ENCODE measurements at places on chromosomes 1 and 21.

DNA sequence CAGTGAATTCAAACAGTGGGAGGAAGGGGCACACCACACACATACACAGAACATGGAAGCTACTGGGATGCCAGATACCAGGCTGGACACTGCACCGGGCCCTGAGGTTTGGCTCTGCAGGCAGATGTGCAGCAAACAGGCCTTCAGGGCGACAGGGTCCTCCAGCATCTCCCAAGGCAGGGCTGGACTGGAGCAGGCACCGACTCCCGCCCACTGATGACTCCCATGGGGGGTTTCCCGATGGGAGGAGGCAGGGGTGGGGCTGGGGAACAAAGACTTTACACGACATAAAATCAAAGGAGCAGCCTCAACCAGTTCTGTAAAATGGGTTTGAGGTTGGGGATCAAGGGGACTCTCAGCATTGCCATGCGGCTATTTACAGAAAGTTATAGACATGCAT lies 118.1 kb downstream of the SYT2 start:
- no peak for DNase-seq

DNA sequence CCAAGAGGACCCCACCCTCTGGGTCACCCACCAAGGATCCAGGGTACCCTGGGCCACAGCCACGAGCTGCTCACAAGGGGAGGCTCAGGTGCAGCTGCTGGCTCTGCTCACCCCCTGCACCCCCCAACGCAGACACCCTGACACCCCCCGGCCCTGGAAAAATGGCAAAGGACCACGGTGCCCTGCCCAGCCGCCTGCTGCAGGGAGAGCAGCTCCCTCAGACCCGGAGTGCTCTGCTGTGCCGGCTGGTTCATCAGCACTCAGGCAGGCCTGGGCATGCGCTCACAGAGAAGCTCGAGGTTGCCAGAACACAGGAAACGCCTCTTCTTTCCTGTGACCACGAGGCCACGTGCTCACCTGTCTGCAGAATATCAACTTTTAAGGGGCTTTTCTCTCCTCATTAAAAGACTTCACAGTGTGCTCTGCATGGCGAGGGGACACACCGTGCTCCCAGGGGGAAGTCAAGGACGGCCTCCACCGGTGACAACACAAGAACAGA lies 4.3 kb upstream of the C1QTNF12 start:
- no peak for DNase-seq

DNA sequence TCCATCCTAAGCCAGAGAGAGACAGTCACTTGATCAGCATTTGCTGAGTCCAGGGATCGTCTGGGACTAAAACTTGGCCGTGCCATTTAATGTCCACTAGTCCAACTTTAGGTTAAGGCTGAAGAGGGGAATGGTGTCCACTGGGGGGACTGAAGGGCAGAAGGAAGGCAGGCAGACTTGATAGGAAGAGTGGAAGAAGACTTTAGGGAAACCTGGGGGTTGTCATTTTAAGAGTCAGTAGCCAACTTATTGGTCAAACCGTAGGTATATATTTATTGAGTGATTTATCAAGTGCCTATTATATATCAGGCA lies 1.3 kb upstream of the LMOD1 start:
- DNase-seq, result no peak

- DNase-seq, result no peak
These were observed 290.6 kb downstream of the DPYD start for GRCh38 chr1:97630281-97630680.

- DNase-seq, result no peak
These were observed 38.9 kb upstream of the MRPS6 start for GRCh38 chr21:34034369-34035014.

GRCh38 chr1:67557696-67558448 lies 127.1 kb upstream of the GADD45A start:
- DNase-seq, result no peak

- DNase-seq, result no peak
These were observed 4.5 kb downstream of the PLA2G2A start for GRCh38 chr1:19974822-19975416.

DNA sequence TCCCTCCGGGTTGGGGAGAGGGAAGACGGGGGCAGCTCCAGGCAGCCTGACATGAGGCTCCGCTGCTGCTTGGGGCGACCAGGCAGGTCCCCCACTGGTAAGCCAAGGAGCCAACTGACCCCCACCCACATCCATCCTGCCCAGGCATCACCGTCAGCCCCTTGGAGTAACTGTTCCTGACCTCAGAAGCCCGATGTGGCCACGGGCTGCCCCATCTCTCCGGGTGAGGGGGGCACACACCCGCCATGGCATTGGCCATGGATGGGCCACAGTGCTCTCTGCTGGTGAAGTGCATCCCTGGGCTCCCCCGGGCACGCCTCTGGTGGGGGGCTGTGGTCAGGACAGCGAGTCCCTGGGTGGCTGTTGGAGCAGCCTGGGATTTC lies 100.0 kb downstream of the CRYAA start:
- DNase-seq, result no peak

- no peak for DNase-seq
These were observed 514.5 kb downstream of the NPHP4 start for GRCh38 chr1:5477716-5478115.

- DNase-seq, result peak; percentile 20
These were observed 70.3 kb downstream of the PIK3CD start for GRCh38 chr1:9721606-9722377.

GRCh38 chr1:199545780-199546179 lies 481.7 kb upstream of the NR5A2 start:
- no peak for DNase-seq

DNA sequence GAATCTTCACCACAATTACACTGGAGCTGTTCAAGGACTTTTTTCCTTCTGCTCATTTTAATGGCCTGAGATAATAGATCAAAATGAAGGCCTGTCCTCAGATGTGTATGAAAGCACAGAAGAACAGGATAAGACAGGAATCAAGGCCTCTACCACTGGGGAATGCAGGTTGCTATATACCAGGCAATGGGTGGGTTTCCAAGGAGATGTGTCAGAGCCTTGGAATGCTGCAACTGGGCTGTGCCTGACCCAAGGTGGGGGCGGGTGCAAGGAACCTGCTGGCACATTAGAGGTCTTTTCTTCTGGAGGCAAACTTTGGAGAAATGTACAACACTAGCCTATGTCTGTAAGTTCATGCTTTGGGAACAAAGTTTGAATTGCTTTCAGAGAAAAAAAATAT lies 21.7 kb upstream of the LAMC2 start:
- no peak for DNase-seq

GRCh38 chr1:63643517-63643916 lies 50.3 kb downstream of the PGM1 start:
- DNase-seq, result no peak

GRCh38 chr1:38994196-38994595 lies 3.1 kb downstream of the AKIRIN1 start:
- no peak for DNase-seq

GRCh38 chr1:182786223-182786994 lies 3.2 kb upstream of the NPL start:
- DNase-seq, result peak; percentile 22

DNA sequence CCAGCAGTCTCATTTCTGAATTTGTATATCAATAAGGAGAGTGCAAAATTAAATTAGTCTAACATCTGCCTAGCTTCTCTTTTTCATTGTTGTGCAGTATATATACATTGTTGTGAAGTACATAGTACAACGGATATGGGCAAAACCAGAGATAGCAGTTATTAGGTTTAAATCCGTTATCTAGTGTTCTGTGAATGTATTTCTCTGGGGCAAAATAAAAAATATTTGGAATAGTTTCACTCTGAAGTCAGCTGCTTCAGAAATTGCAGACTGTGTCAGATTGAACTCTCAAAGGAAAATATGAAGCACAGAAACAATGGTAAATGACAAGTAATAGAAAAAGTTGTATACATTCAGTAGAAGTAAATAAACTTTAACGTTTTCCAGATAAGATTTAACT lies 836.5 kb upstream of the CXADR start:
- no peak for DNase-seq

GRCh38 chr1:180896161-180896560 lies 16.5 kb upstream of the KIAA1614 start:
- DNase-seq, result no peak

- DNase-seq, result no peak
These were observed 86.3 kb upstream of the VANGL1 start for GRCh38 chr1:115555446-115555845.

- DNase-seq, result no peak
These were observed 214.9 kb downstream of the TOMM20 start for GRCh38 chr1:234913771-234914170.

DNA sequence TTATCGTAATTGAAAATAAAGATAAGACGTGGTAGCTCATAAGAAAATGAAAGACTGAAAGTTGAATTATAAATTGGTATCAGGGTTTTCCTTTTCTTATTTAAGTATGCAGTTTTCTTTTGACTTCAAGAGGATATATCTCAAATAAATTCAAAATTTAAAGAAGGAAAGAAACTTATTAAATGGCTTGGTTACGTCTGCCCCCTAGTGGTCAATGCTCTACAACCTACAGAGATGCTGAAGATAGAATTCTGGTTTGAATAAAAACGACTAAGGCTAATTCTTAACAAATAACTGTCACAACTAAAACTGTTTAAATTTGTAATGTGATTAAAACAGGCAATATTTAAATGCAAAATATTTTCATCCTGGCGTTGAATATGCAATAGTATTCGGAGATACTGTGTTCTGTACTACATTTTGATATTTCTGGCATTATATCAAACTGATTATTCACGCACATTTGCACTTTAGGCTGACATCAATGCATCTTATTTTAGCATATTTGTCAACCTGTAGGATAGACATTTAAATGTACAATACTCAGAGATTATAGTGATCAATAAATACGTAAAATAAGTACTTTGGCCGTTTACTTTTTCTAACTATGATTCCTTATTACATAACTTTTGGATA lies 26.8 kb downstream of the IFI44 start:
- DNase-seq, result peak; percentile 9

DNA sequence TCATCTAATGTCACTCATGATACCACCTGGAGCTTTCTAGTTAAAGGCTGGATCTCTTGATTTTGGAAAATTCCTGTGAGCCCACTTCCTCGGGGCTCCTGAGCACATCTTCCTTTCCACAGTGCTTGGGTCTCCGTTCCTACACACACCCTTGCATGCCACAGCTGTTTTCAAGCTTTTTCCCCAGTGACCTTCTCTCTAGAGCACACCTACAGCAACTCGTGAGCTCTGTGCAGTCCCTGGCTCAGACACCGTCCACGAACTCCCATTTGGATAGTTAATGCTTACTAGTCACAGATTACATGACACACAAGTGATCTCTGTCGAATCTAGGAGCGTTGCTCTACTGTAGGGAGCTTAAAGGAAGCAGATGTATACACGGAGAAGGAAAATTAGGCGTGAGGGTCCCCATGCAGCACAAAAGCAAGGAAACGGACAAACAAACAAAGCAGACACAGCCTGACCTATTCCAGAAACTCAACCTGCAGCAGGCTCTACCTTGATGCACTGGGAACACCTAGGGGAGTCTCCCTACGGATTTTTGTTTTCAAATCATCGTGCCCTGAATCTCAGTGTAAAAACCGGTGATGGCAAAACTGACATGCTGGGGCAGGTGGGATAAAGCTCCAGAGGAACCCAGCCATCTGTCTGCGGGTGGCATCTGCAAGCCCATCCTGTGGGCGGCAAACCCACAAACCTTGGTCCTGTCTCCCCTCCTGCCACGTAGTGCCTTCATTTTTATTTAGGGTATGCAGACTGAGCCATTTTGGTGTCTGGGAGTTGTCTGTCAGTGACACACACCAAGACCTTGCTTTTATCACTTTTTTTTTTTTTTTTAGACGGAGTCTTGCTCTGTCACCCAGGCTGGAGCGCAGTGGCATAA lies 177.8 kb downstream of the RUNX1 start:
- DNase-seq, result no peak

DNA sequence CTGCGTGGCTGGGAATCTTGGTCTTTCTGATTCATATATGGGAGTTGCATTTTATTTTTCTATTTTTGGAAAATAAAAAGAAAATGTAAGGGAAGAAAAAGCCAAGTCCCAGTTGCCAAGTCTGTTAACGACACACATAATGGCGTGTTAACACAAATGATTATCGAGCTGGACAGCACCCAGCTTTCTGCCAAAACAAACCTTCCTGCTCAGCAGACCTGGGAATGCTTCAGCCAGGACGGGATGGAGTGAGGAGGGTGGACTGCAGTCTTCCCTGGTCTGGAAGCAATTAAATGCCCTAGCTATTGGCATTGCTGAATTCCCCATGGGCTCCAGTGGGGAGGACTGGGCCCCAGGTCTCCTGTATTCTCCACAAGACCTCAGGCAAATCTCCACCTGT lies 184.2 kb upstream of the USP24 start:
- DNase-seq, result no peak

All from NCI-H1048 (cell line).